Fibroblast of skin of right quadriceps (primary cell): ENCODE measurements at places on chromosomes 3 and 15.

DNA sequence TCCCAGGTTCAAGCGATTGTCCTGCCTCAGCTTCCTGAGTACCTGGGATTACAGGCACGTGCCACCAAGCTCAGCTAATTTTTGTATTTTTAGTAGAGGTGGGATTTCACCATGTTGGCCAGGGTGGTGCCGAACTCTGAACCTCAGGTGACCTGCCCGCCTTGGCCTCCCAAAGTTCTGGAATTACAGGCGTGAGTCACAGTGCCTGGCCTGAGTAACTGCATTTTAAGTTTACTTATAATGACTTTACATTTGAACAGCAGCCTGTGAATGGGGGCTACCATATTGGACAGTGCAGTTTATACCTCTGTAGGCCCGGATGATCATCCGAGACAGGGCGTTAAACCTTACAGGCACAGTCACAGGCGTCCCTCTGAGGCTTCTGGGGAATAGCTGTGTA is 24.8 kb downstream of the EAF1 start:
- no peak for DNase-seq

DNA sequence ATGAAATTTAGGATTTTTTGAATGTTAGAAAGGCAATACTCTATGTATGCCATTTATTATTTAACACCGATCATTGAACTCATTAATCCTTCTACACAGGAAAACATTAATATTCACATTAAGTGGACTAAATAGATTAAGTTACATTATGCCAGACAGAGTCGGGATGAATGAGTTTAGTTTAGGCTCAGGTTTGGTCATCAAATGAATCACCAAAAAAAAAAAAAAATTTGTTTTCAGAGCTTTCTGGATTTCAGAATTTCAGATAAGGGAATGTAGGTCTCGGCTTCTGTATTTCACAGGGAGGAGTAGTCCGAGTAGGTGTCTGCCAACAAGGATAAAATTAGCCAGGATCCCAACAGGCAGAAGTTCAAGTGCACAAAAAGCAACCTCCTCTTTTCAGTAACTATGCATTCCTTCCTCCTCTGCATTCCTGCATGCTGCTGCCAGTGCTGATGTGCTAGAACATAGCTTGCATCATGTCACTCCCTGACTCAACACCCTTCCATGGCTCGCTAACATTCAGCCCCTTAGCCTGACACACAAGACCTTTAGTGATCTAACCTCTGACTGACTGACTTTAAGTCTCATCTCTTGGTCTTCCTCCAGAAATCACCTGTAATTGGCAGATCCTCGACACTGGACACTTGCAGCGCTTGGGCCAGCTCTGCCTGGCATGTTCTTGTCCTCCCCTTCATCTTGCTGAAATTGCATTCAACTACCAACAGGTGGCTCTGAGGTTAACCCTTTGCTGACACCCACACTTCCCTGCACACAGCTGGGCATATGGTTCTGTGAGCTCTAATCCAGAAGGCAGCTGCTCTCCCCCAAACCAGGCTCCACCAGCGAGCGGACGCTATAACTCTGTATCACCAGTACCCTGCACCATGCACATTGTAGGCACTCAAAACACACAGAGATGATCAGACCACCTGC is 145.4 kb upstream of the PROK2 start:
- DNase-seq, result peak; percentile 53

GRCh38 chr3:62361824-62362223 is 11.5 kb downstream of the FEZF2 start:
- no peak for DNase-seq

- no peak for DNase-seq
Measured at GRCh38 chr3:194745422-194746184, 59.9 kb downstream of the FAM43A start.

GRCh38 chr3:37686220-37686619 is 175.5 kb upstream of the CTDSPL start:
- no peak for DNase-seq

DNA sequence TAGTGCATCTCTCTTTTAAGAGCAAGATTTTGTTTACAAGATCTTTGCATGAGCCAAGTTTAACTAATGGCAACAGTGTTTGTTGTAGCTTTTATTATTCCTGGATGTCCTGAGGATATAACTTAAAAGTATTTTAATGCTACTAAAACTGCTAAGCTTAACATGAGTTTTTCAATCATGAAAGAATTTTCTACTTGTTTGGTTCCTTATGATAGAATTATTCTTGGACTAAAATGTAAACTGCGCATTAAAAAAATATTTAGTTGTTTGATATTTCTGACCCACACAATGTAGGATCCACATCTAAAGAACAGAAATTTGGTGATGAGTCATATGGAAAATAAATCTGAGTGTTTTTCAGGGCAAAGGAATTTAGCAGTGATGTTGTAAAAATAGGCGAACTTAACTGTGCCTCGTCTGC is 70.8 kb downstream of the RAP2B start:
- peak; percentile 81 for DNase-seq

GRCh38 chr3:152385761-152386160 is 117.0 kb downstream of the MBNL1 start:
- DNase-seq, result peak; percentile 77

DNA sequence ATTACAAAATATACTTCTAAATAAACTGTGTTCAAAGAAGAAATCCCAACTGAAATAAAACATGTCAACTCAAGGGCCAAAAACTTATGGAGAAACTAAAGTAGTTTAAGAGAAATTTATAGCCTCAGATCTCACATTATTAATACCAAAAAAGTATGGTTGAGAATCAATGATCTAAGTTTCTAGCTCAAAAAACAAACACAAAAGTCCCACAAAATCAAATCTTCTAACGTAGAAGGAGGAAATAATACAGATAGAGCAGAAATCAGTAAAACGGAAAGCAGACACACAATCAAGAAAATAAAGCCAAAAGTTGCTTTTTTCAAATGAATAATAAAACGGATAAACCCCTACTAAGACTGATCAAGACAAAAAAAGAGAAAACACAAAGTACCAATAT is 2.9 kb downstream of the SUSD5 start:
- no peak for DNase-seq

DNA sequence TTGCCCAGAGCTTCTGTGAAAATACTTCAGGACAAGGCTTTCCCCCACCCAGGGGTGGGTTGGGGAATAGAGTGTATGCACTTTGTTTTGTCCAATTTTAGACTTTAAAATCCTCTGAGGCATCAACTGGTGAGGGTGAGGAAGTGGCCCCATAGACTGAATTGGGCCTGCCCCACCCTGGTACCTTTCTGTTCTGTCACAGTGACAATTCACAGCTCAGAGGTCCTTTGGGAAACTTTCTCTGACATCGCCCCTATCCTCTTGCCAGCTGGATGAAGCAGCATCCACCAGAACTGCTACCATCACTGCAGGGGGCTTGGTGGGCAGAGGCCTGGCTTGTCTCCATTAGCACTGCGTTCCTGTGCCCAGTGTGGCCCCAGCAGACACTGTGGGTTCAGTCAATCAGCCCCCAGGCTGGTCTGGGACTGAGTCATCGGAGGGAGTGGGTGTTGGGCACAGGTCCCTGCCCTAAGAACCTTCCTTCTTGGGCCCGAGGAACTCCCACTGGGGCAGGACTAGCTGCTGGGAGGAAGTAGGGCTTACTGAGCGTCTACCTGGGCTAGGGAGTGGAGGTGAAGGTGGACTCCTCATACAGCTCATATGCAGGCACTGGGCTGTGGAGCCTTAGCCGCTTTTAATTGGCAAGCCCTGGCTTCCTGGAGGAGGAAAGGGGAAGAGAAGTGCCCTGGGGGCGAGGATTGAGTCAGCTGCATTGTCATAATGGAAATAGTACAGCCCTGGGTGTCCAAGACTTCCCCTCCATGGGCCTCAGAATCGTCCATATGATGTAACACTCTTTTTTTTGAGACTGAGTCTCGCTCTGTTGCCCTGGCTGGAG is 1.5 kb upstream of the PPM1M start:
- DNase-seq, result peak; percentile 23

DNA sequence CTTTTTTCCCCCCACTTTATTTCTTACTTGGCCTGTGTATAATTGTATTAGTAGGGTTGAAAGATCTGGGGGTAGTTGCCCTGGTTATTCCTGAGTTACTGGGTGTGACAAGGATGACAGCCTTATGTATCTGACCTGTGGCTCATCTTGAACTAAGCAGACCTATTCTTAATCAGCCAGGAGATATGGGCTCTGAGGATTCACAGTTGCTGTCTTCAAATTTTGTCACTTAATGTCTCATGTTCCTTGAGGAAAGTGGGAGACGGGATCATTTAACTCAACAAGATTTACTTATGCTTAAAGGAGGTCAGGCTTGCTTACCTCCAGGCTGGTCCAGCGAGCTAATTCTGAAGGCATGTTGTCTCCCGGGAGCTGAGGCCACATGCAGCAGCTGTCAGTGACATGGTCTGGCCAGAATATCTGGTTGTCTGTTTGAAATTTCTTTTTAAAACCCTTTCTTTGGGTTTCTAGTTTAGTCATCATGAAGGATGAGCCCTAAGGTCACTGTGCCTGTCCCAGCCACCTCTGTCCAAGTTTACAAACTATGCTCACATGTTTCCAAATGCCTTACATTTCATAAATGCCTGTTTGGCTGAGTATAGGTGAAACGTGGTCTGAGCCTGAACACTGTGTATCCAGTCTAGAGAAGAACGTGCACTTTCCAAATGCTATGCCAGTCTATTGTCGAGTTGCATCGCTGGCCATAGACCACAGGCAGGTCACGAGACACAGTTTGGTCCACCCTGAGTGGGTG is 26.8 kb downstream of the LRTM1 start:
- DNase-seq, result peak; percentile 32

- DNase-seq, result no peak
Measured at GRCh38 chr3:37052860-37053259, 59.5 kb downstream of the MLH1 start.

DNA sequence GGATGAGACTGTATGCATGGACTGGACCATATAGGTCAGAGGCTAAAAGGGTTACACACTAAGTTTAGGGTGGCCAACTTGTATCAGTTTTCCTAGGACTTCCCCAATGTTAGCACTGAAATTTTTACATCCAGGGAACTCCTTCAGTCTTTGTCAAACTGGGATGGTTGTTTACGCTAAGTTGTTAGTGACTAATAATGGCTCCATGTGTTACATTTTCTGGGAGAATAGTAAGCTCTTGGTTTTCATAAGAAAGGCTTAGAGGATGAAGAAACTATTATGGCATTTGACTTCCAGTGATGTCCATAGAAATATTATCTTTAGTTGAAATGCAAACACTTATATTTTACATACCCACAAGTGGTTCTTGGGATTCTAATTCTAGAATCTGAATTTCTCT is 57.9 kb upstream of the ST3GAL6 start:
- no peak for DNase-seq

- DNase-seq, result peak; percentile 42
Measured at GRCh38 chr15:98653686-98654085, 5.3 kb downstream of the IGF1R start.

DNA sequence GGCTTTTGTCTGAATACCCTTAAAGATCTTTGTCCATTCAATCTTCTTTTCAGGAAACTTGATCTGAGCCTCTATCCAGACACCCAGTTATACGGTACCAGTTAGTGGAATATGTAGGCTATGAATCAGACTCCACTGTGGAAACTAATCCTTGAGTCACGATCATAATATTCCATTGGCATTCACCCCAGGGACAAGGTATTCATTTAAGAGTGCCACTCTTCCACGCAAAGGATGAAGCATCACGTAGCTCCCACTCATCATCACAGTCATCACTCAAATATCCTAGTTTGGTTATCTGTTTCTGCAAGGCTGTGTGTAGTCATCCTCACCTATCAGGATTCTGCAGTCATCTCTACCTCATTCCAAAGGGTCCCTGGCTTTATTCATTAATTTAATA is 85.6 kb downstream of the NEDD4 start:
- peak; percentile 98 for DNase-seq

- no peak for DNase-seq
Measured at GRCh38 chr3:38367779-38368178, 21.2 kb downstream of the XYLB start.

DNA sequence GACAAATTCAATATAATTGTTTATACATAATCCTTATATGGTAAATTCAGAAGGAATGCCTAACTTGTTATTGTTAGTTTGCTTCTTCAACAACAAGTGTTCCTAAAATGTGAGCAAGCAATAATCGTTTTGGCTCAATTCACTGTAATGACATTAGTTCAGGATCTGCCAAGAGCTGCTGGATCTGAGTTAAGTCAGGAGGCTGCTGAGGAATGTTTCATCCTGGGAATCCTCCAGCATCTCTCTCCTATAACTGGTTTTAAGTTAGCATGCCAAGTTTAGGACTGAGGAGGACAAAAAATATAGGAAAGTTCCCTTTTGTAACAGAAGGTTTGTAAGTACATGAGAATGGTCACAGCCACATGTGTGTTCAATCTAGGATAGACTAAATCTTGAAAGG is 4.9 kb upstream of the GTF2A2 start:
- DNase-seq, result peak; percentile 26

GRCh38 chr3:113495035-113495434 is 19.9 kb downstream of the SPICE1 start:
- DNase-seq, result peak; percentile 9

DNA sequence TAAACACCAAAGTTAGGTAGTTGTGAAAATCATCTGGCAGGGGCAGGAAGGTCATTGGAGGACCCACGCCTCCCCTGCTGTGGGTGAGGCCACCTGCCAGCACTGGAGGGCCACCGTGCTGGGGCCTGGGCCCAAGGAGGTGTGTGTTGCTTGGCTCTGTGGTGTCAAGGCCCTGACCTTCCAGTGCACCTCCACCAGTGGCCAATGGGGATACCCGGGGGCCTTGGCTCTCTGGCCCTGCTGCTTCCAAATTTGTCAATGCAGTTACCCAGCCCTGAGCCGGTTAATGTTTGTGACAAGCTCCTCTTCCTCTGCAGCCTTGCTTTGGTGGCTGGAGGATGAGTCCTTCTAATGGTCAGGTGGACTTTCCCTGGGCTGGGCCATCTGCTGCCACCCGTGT is 150.2 kb downstream of the KLF13 start:
- DNase-seq, result no peak

DNA sequence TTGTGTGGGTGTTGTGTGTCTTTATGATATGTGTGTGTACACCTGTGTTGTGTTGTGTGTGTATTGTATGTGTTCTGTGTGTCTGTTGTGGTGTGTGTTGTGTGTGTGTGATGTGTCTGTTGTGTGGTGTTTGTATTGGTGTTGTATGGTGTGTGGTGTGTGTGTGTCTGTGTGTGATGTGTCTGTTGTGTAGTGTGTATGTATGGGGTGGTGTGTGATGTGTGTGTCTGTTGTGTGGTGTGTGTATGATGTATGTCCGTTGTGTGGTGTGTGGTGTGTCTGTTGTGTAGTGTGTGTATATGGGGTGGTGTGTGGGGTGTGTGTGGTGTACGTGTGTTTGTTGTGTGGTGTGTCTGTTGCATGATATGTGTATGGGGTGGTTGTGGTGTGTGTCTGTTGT is 46.6 kb downstream of the ZDHHC19 start:
- DNase-seq, result no peak

DNA sequence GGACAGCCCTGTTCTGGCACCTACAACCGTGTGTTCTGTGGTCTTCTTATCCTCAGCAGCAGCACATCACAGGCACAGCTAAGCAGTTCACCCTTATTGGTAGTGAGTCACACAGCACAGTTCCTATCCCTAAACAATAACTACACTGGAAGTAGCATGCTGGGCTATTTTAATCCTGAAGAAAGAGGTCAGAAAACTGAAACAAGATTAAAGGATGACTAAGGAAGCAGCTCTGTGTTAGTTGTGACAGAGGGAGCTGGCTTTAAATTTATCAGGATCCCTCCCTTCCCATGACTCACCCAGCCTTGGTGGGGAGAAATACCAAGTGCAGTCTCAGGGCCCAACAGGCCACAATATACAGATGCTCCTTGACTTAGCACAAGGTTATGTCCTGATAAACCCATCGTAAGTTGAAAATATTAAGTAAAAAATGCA is 144.3 kb downstream of the ERC2 start:
- peak; percentile 85 for DNase-seq
